ENCODE measurements at places on chromosomes 2 and 18.

DNA sequence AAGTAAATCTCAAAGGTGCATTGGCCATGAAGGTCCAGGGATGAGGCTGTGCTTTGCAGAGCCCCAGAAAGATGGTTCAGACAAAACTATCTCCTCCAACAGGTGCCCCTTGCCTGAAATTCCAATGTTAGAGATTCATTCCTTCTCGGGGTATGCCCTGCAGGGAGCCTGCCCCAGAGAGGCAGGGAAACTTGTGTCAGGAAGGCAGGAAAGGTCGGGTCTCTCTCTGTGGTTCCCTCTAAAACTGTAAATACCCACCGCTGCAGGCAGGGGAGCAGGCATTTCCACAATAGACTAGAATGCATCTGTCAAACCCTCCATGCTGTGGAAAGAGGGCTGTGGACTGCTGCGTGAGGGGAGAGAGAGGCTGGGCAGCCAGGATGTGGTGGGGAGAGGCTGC is 207.8 kb upstream of the SMAD2 start:
- no peak for DNase-seq

GRCh38 chr2:44943693-44944101 is 2.2 kb downstream of the SIX3 start:
- no peak for DNase-seq

DNA sequence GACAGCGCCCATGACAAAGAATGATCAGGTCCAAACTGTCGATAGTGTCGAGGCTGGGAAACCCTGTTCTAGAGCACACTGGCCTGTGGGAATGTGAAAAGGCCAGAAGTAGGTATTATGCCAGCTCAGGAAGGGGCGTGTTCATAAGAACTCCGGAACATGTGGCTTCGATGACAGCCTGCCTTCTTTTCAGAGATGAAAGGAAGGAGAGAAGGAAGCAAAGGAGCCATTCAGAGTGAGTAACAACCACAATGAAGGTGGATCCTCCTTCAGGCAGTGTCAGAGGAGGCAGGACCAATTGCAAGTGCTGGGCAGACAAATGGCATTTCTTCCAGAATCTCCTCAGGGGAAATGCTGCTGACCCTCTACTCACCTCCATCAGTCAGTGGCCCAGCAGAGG is 58.5 kb downstream of the NCKAP5 start:
- no peak for DNase-seq

DNA sequence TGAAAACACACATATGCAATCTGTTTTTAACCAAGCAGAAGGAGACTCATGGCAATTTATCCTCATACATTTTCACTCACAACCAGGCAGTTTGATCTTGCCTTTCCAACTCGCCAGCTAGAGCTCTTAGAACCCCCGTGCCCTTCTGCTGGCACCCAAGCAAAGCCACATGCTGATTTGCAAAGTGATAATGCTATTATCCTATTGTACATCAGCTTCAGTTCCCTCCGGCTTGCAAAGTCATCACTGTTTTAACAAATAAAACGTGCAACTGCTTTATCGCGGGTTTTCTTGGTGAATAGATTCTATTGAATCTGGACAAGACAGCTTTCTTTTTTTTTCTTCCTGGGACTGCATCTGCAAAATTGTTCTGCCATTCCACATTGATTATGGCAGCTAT is 314.6 kb downstream of the LNPK start:
- DNase-seq, result no peak

GRCh38 chr2:71719520-71720282 is 266.3 kb downstream of the DYSF start:
- DNase-seq, result no peak

DNA sequence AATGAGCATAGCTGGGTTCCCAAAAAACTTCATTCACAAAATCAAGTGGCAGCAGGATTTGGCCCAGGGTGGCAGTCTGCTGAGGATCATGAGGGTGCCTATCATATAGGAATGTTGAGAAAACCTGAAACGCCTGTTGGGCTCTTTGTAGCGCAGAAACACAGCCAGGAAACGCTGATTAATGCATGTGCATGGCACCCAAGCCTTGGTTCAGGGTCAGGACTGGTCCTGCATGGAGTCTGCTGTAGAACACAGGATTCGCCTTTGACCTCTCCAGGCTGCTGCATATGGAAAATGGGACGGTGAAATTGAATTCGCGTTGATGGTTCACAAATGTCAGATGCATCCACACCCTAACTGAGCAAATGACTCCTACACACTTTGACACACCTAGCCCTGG is 227.9 kb upstream of the COPS8 start:
- DNase-seq, result no peak

DNA sequence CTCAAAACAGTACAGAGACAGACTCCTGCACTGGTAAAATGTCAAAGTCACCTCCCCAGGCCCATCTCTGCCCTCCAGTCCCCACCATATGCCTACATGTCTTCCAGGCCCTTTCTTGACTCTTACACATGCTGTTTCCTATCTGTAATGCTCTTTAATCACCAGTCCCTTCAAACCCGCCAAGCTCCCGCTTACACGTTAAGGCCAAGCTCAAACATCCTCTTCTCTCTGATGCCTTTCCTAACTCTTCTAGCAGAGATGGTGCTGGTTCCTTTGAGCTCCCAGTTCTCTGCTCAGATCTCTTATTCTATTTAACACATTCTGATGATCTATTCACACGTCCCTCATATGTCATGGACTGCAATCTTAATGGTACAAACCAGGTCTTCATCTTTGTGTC is 5.0 kb downstream of the EVA1A start:
- no peak for DNase-seq

GRCh38 chr2:40440835-40441234 is 11.1 kb downstream of the SLC8A1 start:
- DNase-seq, result no peak

DNA sequence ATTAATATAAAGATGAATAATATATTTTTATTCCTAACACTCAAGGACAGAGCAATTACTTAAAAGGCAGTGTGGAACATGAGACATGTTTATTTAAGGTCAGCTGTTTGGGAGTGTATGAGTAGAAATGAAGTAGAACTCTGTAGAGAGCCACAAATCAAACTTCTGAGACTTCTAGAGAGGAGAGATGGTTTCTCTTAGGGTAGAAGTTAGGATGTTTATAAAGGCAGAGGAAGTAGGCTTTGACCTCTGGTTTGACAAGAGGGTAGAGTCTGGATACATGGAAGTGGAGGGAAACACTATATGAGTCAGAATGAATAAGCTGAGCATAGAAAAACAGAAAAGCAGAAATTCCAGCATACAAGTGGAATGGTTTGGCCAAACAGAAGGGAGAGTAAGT is 262.1 kb upstream of the KLHL14 start:
- no peak for DNase-seq

DNA sequence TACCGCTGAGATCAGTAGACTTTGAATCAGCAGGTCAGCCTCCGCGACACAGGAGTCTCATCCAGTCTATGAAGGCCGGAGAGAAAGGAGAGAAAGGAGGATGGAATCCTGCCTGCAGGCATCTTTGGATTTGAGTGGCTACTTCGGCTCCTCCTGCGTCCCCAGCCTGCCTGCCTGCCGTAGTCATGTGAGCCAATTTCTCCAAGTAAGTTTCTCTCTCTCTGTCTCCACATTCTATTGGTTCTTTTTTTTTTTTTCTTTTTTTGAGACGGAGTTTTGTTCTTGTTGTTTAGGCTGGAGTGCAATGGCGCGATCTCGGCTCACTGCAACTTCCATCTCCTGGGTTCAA is 16.7 kb downstream of the PDCD1 start:
- DNase-seq, result no peak

DNA sequence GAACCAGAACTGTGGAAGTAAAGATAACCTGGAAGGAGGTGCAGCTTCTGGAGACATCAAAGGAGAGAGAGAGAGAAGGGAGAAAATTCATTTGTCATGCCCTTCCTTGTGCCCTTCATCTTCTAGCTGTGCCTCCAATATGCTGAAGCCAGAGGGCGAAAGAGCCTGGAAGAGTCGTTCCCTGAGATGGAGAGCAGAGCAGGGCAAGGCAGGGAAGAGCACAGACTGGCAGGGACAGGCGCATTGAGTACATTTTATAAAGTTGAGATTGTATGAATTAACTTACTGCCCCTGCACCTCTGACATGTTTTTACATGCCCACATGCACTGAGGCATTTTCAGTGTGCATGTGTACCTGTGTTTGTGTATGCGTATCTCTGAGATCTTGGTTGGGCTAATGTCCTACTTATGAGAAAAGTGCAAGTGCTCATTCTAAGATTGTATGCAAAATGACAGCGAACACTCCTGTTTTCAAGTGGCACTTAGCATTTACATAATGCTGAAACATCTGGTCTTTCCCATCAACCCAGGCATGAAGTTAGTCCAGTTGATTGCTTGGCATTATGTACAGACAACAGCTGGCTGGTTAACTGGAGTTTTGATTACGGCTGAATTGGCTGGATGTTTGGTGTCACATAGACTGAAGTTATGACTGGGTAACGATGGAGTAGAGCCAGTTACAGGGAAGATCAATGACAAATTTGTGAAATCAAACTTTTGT is 23.7 kb upstream of the MMADHC start:
- no peak for DNase-seq

- no peak for DNase-seq
These were observed 218.9 kb upstream of the ARL4C start for GRCh38 chr2:234715671-234716250.

DNA sequence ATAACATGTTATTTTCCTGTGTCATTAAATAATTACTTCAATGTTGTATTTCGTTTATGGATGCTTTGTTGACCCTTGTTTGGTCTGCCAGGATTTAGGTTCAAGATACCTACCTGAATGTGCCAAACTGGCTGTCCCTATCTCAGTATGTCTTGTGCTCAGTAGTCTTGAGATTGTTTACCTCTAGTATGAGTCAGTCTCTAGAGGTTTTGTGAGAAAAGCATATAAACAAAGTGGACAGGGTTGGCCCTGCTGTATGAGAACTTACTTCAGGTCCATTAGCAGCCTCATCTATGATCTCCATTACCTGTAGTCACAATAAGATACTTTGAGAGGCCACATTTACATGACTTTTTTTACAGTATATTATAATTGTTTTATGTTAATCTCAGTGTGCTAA is 17.8 kb downstream of the DDX18 start:
- DNase-seq, result no peak

DNA sequence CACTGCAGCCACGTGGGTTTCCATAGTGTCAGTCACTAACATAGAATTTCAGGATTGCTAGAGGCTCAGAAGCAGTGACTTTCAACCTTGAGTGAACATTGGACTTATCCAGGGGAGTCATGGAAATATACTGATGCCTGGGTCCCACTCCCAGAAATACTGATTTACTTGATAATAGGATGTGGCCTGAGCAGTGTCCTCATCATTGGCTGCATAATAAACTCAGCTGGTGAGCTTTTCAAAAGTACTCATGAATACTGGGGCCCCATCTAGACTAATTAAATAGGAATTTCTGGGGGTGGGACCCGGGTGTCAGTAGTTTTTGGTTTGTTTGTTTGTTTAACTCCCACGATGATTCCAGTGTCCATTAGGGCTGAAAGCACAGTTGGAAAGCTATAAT is 141.4 kb downstream of the COL4A4 start:
- DNase-seq, result no peak

DNA sequence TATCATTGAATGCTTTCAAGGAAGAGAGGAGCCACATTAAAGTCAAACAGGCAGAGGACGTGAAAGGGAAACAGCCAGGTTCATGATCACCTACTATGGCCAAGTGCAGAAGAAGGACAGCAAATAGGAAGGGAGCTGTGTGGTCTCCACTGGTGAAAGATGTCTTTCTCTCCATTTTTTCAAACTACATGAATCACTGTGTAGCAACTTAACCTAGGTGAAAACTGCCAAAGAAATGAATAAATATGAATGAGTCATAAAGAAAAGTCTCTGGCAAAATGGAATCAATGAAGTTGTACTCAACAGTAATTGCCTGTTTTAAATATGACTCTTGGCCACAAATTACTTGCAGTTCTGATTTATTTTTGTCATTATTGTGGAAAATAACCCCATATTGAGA is 452.6 kb upstream of the PKDCC start:
- DNase-seq, result no peak

- DNase-seq, result no peak
These were observed 183.9 kb downstream of the SH3RF3 start for GRCh38 chr2:109312902-109313301.

- DNase-seq, result no peak
These were observed 142.0 kb downstream of the PTGR3 start for GRCh38 chr18:75066936-75067335.

DNA sequence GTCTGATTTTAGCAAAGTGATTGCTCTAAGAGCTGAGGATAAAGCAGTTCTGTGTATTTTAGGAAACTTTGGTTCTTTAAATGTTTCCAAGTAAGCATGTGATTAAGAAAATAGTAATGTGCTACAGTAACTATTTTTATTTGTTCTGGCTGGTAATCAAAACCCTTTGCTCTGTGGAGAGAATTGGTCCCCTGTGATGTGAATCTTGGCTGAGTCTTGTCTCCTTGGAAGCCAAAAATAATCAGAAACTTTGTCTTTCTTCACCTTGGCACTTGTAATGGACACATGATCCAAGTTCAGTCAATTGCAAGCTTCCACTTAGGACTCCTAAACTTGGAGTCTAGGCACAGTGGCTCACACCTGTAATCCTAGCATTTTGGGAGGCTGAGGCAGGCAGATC is 422.7 kb upstream of the CDH20 start:
- no peak for DNase-seq

GRCh38 chr2:121483846-121484245 is 46.8 kb upstream of the RNU4ATAC start:
- no peak for DNase-seq

- DNase-seq, result no peak
These were observed 4.4 kb downstream of the CCL20 start for GRCh38 chr2:227817850-227818674.

GRCh38 chr2:229346816-229347540 is 75.9 kb upstream of the PID1 start:
- no peak for DNase-seq

DNA sequence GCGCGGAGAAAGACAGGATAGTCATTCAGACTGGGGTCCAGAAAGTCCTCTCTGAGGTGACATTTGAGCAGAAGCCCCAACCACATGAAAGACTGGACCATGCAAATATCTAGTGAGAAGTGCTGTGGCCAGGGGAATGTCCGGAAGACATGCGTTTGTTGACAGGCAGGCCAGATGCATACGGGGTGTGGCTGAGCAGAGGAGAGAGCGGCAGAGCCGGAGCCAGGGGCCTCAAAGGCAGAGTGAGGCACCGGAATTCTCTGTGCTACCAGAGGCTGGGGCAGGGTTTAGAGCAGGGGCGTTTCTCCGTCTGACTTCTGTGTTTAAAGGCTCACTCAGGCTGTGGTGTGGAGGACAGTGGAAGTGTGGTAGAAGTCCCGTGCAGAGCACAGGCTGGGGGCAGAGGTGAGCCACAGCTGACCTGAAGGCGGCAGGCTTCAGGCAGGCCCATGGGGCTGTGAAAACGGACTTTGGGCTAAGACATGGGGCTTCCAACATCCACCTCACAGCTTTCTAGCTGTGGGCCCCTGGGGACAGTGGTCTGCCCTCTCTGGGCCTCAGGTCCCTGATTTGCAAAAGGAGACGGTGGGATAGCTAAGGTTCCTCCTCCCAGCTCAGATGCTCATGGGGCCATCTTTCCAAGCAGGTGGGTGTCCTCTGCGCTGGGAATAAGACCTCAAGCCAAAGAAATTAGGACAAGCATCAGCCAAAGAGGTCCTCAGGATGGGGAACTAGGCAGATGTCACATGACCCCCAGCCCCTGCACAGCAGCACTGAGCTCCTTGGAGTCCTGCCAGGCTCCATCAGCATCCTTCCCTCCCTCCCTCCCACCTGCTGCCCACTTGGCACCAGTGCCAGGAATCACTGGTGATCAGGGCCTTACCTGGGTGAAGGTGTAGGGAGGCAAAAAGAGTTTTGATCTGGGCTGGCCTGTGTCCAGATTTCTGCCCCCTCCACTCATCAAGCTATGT is 11.2 kb downstream of the RUFY4 start:
- no peak for DNase-seq

Measured in activated naive CD8-positive, alpha-beta T cell treated with anti-CD3 and anti-CD28 coated beads, Interleukin-2, amount 50 U/mL, for 16 hours (primary cell).